Muscle of arm (tissue), 14 donors: ENCODE measurements at places on chromosomes 5 and 9. TPM values are rescaled to one million over a fixed set of nuclear protein-coding genes. Genes with fewer than 3 reads are reported as not detected.

- no peak for DNase-seq
Observed at GRCh38 chr9:112945620-112946208, 55.0 kb upstream of the SLC46A2 start.

Gene ZNF883
- 5.6 TPM for polyA plus RNA-seq

- DNase-seq: no peak
Observed at GRCh38 chr9:129455151-129455995, 165.5 kb downstream of the C9orf50 start.

GRCh38 chr9:125730168-125730567 lies 17.0 kb upstream of the PBX3 start:
- no peak for DNase-seq

DNA sequence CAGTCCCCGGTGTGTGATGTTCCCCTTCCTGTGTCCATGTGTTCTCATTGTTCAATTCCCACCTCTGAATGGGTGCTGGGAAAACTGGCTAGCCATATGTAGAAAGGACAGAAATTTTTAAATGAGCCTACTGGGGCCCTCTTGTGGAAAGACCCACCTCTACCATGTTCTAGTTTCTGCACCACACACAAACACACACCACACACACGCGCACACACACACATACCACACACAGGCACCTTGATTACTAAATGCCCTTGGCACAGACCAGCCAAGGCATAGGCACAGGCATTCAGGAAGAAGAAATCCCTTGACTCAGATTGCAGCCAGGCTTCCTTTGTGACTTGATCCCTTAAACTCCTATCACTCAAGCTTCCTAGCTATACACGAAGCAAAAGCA lies 60.5 kb downstream of the SIL1 start:
- no peak for DNase-seq

DNA sequence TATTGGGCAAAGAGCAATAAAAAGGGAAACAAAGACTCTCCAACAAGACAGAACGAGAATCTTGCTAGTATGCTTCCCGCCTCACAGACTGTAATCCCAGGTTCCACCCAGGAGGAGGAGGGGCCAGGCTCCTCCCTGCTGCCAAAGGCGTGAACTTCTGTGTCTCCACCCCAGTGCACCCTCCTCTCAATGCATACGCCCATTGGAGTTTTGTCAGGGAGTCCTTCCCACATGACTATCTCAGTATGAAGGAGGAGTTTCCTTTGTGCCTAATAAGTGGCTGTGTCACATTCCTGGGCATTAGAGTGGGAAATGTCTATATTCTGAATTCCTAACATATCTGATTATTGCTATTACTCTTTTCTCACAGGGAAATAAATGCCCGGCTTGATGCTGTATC lies 106.4 kb upstream of the DHFR start:
- DNase-seq: no peak

DNA sequence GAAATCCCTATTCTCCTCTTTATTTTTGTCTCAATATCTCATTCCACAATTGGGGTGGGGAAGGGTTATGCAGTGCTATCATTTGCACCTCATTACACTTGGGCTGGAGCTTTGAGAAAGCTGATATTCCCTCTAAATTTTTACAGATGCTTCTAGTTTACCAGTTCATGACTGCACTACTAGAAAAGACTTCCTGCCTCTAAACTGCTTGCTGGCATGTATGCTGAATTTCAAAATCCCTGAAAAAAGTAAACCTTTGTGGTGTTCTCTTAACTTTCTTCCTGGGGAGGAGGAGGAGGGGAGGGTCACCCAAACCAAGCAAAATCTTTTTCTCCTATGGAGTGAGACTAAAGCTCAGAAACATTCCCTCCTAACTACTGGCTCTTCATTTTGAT lies 45.1 kb downstream of the BNC2 start:
- no peak for DNase-seq

- no peak for DNase-seq
Observed at GRCh38 chr5:106392766-106393165, 1278.0 kb downstream of the EFNA5 start.

- DNase-seq: peak; percentile 96
Observed at GRCh38 chr5:95730730-95731570, at the start of gene RHOBTB3. Gene RHOBTB3 (plus strand): TSS chr5:95731336. CDS start chr5:95731683, 347 bp downstream.

- no peak for DNase-seq
Observed at GRCh38 chr5:157926977-157927376, 68.0 kb upstream of the CLINT1 start.

GRCh38 chr5:180020176-180020575 lies 51.4 kb downstream of the RNF130 start:
- DNase-seq: no peak

DNA sequence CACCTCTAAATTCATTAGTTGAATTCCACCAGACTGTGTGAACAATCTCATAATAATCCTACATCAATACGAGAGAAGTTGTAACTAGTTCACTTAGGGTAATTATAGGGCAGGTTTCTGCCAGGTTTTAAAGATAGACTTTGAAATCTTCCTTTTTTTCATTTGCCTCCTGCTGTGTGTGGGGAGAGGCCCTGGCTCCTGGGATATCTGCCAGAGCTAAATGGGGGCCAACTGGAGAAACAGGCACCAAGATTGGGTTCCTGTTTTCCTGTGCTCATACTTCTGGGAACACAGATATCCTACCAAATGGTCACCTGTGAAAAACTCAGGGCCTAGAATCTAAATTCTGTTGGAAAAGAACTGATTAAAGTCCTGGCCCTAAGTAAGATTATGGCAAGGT lies 42.3 kb downstream of the SH3RF2 start:
- no peak for DNase-seq

Gene CDKN2A
- 0.27 TPM for polyA plus RNA-seq

- DNase-seq: no peak
Observed at GRCh38 chr5:123452401-123452800, 29.2 kb upstream of the CEP120 start.

- no peak for DNase-seq
Observed at GRCh38 chr9:137163805-137164204, 6.0 kb downstream of the LRRC26 start.

Gene SLC36A3
- polyA plus RNA-seq: not detected

DNA sequence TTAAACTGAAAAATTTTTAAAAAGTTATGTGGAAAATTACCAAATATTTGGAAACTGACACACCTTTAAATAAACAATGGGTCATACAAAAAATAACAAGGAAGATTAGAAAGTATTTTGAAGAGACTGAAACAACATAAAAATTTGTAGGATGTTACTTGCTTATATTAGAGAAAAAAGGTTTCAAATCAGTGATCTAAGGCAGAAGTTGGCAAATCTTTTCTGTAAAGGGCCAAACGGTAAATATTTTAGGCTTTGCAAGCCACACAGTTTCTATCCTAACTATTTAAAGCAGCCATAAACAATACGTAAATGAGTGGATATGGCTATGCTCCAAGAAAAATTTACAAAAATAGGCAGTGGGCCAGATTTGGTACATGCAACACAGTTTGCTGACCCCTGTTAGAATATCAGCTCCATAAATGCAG lies 81.3 kb downstream of the OXCT1 start:
- peak; percentile 38 for DNase-seq

DNA sequence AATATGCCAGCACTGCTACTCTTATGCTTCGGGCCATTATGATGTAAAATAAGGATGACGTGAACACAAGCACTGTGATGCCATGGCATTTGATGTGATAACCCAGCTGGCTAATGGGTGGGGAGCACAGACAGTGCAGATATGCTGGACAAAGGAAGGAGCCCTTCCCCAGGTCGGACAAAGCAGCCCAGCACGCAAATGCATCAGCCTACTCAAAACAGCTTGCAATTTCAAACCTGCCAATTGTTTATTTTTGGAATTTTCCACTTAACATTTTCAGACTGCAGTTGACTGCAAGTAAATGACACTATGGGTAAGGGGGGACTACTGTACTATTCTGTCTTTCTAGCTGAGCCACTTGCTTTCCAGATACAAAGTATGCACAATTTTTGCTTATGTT lies 181.3 kb downstream of the DCP2 start:
- DNase-seq: no peak

Gene PCAT7
- polyA plus RNA-seq: 3.4 TPM

GRCh38 chr9:91746904-91747303 lies 203.1 kb downstream of the ROR2 start:
- DNase-seq: no peak

- no peak for DNase-seq
Observed at GRCh38 chr9:136832581-136832980, 9.7 kb upstream of the AJM1 start.

Gene PGM5
- not detected for polyA plus RNA-seq

Gene ZNF474
- 7.4 TPM for polyA plus RNA-seq

DNA sequence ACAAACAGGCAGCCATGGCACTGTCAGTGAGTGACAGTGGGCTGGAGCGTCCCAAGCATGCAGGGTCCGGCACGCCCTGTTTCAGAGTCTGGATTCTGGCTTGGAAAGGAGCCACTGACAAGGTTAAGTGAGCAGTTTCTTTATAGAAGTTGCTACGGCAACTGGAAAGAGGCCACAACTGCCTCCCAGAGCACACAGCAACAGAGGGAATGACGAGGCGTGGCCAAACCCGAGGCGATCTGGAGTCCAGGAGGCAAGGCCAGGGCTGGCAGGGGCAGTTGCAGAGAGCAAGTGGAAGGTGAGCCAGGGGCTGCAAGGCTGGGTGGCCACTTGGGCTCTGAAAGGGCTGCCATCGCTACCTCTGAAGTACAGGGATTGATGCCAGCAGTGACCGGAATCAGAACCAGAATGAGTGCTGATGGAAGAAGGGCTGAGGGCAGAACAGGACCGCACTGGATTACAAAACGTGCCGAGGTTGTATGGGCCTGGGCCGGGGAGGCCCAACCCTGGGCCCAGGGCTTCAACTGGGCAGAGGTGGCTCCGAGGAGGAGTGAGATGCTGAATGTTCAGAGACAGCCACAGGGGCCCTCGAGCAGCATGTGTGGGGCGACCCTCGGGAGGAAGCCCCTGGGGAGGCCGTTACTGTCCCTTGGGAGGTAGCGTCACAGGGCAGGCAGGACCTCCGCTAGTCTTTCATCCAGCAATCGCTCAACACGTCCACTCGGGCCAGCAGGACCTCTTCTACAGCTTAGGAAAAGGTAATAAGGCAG lies 4.6 kb downstream of the MRPL41 start:
- DNase-seq: no peak

DNA sequence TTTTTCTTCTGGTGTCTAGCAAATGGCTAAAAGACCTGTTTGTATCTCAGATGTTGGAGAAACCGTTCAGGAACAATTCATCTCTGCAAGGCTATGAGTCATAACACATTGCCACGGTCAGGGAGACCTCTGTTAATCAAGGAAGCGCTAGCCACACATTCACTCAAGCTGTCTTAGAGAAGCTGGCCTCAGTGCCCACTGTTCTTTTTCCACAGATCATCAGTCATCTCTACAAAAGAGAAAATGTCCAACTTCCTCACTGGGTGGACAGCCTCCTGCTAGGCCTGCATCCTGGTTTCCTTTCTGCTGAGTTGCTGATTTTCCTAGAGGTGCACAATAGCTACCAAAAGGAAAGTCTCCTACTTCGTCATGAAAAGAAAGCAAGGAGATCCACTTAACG lies 360.5 kb downstream of the BNC2 start:
- no peak for DNase-seq

DNA sequence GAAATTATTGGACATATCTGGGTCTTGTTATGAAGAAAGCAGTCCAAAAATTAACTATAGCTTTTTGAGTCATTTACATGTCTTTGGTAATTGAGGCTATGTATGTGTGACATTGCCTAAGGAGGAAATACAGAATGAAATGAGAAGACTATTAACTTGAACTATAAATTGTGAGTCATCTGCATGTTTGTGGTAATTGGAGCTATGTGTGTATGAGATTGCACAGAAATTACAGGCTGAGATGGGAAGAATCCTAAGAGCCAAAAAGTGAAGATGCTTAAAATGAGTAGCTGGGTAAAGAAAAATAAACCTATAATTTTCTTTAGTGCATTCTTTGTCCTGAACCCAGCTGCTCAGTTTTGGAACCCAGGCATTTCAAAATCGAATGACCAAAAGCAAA lies 747.6 kb upstream of the EDIL3 start:
- no peak for DNase-seq

Gene ALDH1A1
- polyA plus RNA-seq: 31.8 TPM

DNA sequence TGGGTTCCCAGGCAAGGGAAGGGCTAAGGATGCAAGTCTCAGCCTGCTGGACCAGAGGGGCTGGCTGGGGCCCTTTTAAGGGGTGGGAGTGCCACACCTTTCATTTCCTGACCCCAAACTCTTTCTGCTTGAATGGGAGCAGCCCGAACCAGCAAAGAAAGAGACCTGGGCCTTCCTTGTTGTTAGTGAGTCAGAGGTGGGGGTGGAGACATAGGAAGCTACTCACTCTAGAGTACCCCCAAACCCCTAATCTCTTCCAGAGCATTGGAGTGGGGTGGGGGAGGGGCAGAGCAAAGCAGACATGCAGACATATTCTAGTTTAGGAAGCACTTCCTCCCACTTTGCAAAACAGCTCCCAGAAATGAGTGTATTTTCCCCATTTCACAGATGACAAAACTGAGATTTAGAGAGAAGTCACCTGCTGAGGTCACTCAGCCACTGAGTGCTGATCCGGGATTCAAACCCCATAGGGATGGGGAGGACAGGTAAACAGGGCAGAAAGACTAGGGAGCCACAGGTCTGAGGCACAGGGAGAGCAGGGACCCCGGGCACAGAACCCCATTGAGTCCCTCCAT lies 6.0 kb upstream of the AQP3 start:
- DNase-seq: no peak

DNA sequence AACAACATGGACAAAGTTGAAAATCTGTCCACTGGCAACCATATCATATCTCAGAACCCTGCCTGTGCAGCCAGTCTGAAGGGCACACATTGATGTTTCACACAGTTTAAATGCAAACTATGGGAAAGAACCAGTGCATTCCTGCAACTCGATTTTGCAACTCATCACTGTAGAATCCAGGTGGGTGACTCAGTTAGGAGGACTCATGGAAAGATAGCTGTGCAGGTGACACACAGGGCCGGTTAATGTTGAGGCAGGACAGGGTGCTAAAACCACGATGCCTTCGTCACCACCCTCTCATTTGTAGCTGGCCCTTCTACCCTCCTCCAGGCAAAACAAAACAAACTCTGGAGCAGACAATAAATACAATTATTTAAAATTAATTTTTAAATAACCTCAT lies 62.8 kb downstream of the TLE1 start:
- DNase-seq: no peak

DNA sequence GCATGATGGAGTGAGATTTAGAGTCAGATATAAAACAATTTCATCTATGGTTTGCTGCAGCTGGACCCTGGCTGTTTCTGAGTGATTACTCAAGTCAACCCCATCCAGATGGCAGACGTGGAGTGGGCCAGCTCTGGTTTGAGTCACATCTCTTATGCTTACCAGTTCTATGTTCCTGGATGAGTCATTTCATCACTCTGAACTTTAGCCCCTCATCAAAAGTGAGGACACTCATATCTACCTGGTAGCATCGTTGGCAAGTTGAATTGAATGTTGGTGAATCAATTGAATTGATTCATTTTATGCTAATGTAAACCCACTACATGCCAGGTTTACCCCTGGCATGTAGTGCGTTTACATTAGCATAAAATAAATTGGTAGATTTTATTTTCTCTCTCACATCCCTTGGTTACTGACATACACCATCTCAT lies 176.4 kb downstream of the FGF18 start:
- no peak for DNase-seq

GRCh38 chr5:5688194-5688924 lies 265.9 kb downstream of the ICE1 start:
- no peak for DNase-seq
